Activated CD8-positive, alpha-beta T cell treated with anti-CD3 and anti-CD28 coated beads for 36 hours (primary cell): ENCODE measurements at places on chromosomes 11 and 22. TPM values are rescaled to one million over a fixed set of nuclear protein-coding genes. Genes with fewer than 3 reads are reported as not detected.
A peak's percentile ranks its signal among the peaks of the same experiment; 100 is the strongest.

Gene INTS4
- total RNA-seq = 45.8 TPM

GRCh38 chr11:123431619-123432018 lies 1.6 kb downstream of the GRAMD1B start:
- peaks cover 29% of the 10 kb centered on the region for H3K4me1 ChIP-seq
- peak overlapping the region; percentile 82 for H3K4me3 ChIP-seq
- peak overlapping the region; percentile 75 for H3K27ac ChIP-seq
- H3K27me3 ChIP-seq = no peaks in the 10 kb centered on the region

Gene CCDC188
- not detected for total RNA-seq

Gene ZNRF3
- 2.5 TPM for total RNA-seq

DNA sequence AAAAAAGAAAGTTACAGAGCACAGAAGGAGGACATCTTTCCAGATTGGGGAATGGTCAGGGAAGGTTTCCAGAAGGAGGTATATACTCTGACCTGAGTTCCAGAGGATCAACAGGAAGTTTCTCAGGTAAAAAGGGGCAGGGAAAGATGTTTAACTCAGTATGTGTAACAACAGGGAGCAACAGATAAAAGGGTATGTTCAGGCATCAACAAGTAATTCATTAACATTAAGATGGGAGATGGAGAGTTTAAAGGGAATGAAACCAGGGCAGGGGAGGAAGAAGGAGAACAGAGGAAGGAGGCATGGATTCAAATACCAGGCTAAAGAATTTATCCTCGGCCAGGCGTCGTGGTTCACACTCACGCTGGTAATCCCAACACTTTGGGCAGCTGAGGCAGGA lies 2.5 kb upstream of the DENND5A start:
- no peak overlapping the region for H3K4me3 ChIP-seq
- peaks cover 9% of the 10 kb centered on the region for H3K4me1 ChIP-seq
- H3K27ac ChIP-seq = no peak overlapping the region

Gene SLC22A12
- total RNA-seq = not detected

- DNase-seq = no peak
- H3K27me3 ChIP-seq = peaks cover 1% of the 10 kb centered on the region
- no peak overlapping the region for H3K4me3 ChIP-seq
- H3K27ac ChIP-seq = no peak overlapping the region
These were observed 7.0 kb upstream of the ARHGAP42 start for GRCh38 chr11:100680070-100680469.

Gene DDIAS
- 22.3 TPM for total RNA-seq

Gene KDELR3
- total RNA-seq = 1.7 TPM

- peaks cover 12% of the 10 kb centered on the region for H3K36me3 ChIP-seq
- no peak overlapping the region for H3K4me3 ChIP-seq
- H3K27ac ChIP-seq = no peak overlapping the region
- no peaks in the 10 kb centered on the region for H3K27me3 ChIP-seq
These were observed 3.3 kb upstream of the MIEF1 start for GRCh38 chr22:39498802-39499201.

Gene OR51T1
- total RNA-seq = not detected

DNA sequence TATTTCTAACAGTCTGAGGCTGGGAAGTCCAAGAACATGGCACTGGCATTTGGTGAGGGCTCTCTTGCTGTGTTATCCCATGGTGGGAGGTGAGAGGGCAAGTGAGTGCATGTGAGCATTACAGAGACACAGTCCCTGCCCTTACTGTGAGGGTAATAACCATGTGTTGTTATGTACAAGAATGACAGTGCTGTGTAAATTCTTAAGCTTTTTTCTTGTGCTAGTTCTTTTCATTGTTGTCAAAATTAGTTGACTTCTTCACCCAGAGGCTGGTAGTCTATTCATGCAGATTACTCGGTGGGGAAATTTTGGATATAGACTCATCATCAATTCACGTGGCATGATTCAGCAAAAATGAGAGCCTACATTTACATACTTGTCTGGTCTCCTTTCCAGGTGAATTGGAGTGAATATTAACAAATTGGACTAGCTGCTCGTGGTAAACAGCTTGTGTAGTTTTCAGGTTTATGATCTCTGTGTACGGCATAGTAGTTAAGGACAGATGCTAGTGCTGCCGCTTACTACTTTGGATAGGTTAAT lies 49.3 kb downstream of the ATXN10 start:
- H3K4me3 ChIP-seq = no peak overlapping the region
- H3K36me3 ChIP-seq = peaks cover 35% of the 10 kb centered on the region
- no peak for DNase-seq
- H3K4me1 ChIP-seq = peaks cover 25% of the 10 kb centered on the region
- H3K27me3 ChIP-seq = no peaks in the 10 kb centered on the region
- no peak overlapping the region for H3K27ac ChIP-seq

Gene OR6M1
- total RNA-seq = not detected

GRCh38 chr11:57325735-57326048 lies 940 bp upstream of the TNKS1BP1 start:
- H3K27ac ChIP-seq = peak overlapping the region; percentile 98
- H3K4me3 ChIP-seq = peak overlapping the region; percentile 89
- no peak for DNase-seq
- peaks cover 58% of the 10 kb centered on the region for H3K36me3 ChIP-seq
- peaks cover 58% of the 10 kb centered on the region for H3K4me1 ChIP-seq
- no peaks in the 10 kb centered on the region for H3K27me3 ChIP-seq

Gene SCGB2A2
- total RNA-seq = not detected

Gene PRR33
- 0.20 TPM for total RNA-seq

GRCh38 chr11:130403271-130403804 lies 25.1 kb downstream of the ADAMTS8 start:
- no peak overlapping the region for H3K4me3 ChIP-seq
- peaks cover 18% of the 10 kb centered on the region for H3K27me3 ChIP-seq
- H3K36me3 ChIP-seq = no peaks in the 10 kb centered on the region

- no peak for DNase-seq
- no peak overlapping the region for H3K4me3 ChIP-seq
- no peaks in the 10 kb centered on the region for H3K4me1 ChIP-seq
- H3K27ac ChIP-seq = no peak overlapping the region
These were observed 168.9 kb downstream of the C11orf91 start for GRCh38 chr11:33531743-33532181.

GRCh38 chr11:44221456-44221855 lies 88.5 kb downstream of the ALX4 start:
- no peak overlapping the region for H3K27ac ChIP-seq
- no peaks in the 10 kb centered on the region for H3K27me3 ChIP-seq
- DNase-seq = no peak
- H3K4me3 ChIP-seq = no peak overlapping the region
- H3K36me3 ChIP-seq = peaks cover 10% of the 10 kb centered on the region

Gene FAM181B
- not detected for total RNA-seq

Gene KRTAP5-10
- not detected for total RNA-seq

DNA sequence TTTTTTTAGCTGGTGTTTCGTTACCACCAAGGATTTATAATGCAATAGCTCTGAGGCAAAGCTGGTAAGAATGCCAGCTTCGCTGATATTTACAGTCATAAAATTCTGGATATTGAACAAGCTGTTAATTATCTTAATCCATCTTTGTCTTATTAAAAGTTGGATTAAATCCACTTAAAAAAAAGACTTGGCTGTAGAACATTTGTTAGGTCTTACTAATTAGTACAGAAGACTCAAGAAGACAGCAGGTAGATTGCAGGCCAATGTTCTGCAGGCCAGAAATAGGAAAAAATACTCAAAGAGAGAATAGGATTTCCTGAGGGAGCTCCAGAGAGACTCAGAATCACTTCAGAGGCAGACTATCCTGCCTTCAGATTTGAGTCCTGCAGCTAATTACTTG lies 7.5 kb downstream of the ROBO4 start:
- H3K36me3 ChIP-seq = no peaks in the 10 kb centered on the region
- no peaks in the 10 kb centered on the region for H3K4me1 ChIP-seq
- H3K27ac ChIP-seq = no peak overlapping the region
- no peak overlapping the region for H3K4me3 ChIP-seq
- H3K27me3 ChIP-seq = no peaks in the 10 kb centered on the region
- no peak for DNase-seq

DNA sequence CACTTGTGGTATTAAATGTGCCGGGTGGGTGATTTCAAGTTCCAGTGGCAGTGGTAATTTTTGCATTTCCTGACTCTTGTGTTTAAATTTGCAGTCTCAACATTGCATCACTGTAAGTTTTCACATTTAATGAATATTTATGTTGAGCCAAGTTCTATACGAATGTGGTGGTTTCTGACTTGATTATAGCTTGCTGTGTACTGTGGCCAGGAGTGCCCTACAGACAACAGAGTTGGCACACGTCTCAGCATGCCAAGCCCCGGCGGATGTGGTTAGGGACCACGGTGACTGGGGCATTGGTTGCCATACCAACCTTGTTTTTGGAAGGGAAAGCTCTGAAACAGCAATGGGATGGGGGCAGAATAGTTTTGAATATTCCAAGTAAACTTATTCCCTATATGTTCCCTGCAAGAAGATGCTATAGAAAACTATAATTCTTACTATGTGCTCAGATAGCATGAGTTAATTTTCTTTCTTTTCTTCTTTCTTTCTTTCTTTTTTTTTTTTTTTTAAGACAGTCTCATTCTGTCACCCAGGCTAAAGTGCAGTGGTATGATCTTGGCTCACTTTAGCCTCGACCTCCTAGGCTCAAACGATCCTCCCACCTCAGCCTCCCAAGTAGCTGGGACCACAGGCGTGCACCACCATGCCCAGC lies 16.0 kb downstream of the ZNRF3 start:
- no peak overlapping the region for H3K27ac ChIP-seq
- peaks cover 15% of the 10 kb centered on the region for H3K4me1 ChIP-seq
- peak; percentile 65 for DNase-seq
- H3K4me3 ChIP-seq = no peak overlapping the region
- peaks cover 24% of the 10 kb centered on the region for H3K27me3 ChIP-seq

DNA sequence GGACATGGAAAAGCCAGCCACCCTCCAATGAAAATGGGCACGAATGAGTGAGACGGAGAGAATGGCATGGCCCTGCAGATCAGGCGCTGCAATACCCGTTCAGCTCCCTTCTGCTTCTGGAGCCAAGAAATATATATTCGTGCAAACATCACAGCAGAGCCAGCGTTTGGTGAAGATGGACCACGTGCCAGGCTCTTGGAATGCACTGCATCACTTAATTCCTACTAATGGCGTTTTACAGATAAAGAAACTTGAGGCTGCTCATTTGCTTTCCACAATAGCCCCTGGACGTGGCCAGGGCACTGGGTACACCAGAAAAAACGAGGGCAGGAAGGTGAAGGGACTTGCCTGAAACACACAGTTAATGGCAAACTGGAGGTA lies 1.6 kb upstream of the FXYD2 start:
- no peak overlapping the region for H3K4me3 ChIP-seq
- peaks cover 91% of the 10 kb centered on the region for H3K4me1 ChIP-seq
- no peak for DNase-seq
- H3K27ac ChIP-seq = peak overlapping the region; percentile 22
- no peaks in the 10 kb centered on the region for H3K27me3 ChIP-seq

- H3K27me3 ChIP-seq = peaks cover 4% of the 10 kb centered on the region
- H3K4me3 ChIP-seq = no peak overlapping the region
- H3K27ac ChIP-seq = no peak overlapping the region
- DNase-seq = no peak
- H3K4me1 ChIP-seq = no peaks in the 10 kb centered on the region
These were observed 20.2 kb upstream of the SEPTIN5 start for GRCh38 chr22:19693981-19694670.

DNA sequence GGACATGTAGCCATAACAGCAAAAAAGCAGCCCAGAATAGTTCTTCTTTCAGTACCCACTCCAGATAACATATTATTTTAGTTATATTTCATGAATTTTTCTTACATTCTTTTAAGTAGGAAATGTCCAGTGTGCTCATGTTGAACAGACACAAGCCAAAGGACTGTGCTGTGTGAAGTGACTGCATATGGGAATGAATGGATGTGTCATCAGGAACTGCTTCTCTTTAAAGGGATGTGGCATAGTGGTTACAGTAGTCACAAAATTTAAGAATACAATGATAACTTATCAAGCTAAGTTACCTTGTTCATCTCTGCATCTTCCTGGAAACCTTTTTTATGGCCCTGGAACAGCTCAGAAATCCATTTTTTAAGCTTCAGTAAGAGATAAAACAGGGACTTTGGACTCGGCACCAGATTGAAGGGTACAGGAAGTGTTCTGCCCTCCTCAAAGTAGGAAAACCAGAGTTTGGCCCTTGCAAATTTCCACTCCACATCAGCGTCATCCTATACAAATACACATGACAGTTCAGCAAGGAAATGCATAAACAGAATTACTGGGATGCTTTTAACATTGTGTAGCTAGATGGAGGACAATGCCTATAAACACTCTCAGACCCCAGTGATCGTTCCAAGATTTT lies 112.8 kb downstream of the TRPC6 start:
- H3K36me3 ChIP-seq = no peaks in the 10 kb centered on the region
- H3K4me3 ChIP-seq = no peak overlapping the region
- H3K27me3 ChIP-seq = no peaks in the 10 kb centered on the region
- DNase-seq = no peak
- H3K27ac ChIP-seq = no peak overlapping the region
- H3K4me1 ChIP-seq = no peaks in the 10 kb centered on the region

- no peaks in the 10 kb centered on the region for H3K27me3 ChIP-seq
- H3K4me1 ChIP-seq = no peaks in the 10 kb centered on the region
- DNase-seq = no peak
These were observed 277.6 kb downstream of the NXPE2 start for GRCh38 chr11:114955923-114956322.

GRCh38 chr22:26756675-26757293 lies 99.4 kb downstream of the MIAT start:
- no peak overlapping the region for H3K27ac ChIP-seq
- H3K27me3 ChIP-seq = no peaks in the 10 kb centered on the region
- peaks cover 9% of the 10 kb centered on the region for H3K36me3 ChIP-seq

Gene LRRC51
- 7.7 TPM for total RNA-seq

DNA sequence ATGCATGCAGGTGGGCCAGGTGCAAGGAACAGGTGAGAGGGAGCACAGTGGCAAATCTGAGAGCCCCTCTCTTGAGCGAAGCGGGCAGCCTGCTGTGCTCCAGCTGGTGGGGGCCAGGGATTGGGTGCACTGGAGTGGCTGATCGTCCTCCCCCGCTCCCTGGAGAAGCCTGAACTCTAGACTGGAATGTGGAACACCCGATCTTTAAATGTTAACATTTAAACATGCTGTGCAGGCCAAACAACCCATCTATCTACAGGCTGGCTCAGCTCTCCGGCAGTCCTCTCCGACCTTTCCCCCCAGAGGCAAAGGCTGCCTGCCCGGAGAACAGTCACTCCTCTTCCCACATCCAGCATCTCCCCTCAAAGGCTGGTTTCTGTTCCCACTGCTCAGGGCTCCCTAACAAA lies 5.1 kb downstream of the MRGPRF start:
- H3K27ac ChIP-seq = no peak overlapping the region
- H3K27me3 ChIP-seq = peaks cover 21% of the 10 kb centered on the region
- no peaks in the 10 kb centered on the region for H3K4me1 ChIP-seq
- DNase-seq = no peak

Gene RASD2
- not detected for total RNA-seq

- H3K4me1 ChIP-seq = no peaks in the 10 kb centered on the region
- no peak overlapping the region for H3K4me3 ChIP-seq
These were observed 7.1 kb upstream of the CDC42EP2 start for GRCh38 chr11:65307298-65308229.

- peaks cover 8% of the 10 kb centered on the region for H3K27me3 ChIP-seq
- no peaks in the 10 kb centered on the region for H3K4me1 ChIP-seq
- H3K36me3 ChIP-seq = no peaks in the 10 kb centered on the region
- H3K27ac ChIP-seq = no peak overlapping the region
- peak; percentile 61 for DNase-seq
These were observed 284.0 kb downstream of the KIRREL3 start for GRCh38 chr11:126716456-126717083.

Gene PNPLA5
- total RNA-seq = not detected
